ENCODE measurements at places on chromosomes 1 and 21. TPM values are rescaled to one million over a fixed set of nuclear protein-coding genes. Genes with fewer than 3 reads are reported as not detected.

- DNase-seq = no peak
- peaks cover 6% of the 10 kb centered on the region for H3K4me1 ChIP-seq
- no peak overlapping the region for H3K27ac ChIP-seq
- no peaks in the 10 kb centered on the region for H3K36me3 ChIP-seq
Measured at GRCh38 chr1:2598329-2598931, 11.9 kb downstream of the PRXL2B start.

- H3K4me1 ChIP-seq = no peaks in the 10 kb centered on the region
- no peak for DNase-seq
- no peak overlapping the region for H3K27ac ChIP-seq
- H3K27me3 ChIP-seq = peaks cover 6% of the 10 kb centered on the region
Measured at GRCh38 chr21:34262469-34262845, 101.3 kb upstream of the KCNE2 start.

Gene TNFRSF8
- 77.3 TPM for total RNA-seq

DNA sequence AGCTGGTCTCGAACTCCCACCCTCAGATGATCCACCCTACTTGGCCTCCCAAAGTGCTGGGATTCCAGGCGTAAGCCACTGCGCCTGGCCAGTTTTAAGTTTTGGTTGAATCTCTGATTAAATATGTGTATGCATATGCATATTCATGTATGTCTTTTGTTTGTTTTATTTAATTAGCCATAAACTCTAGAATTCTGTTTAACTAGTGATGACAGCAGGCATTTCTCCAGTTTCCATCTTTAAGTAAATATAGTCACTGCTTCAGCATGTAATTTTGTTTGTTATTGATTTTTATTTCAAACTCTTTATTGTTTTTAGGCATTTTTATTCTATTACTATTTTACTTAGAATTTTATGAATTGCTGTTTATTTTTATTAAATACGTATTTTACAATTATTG lies 58.0 kb downstream of the NUF2 start:
- H3K36me3 ChIP-seq = no peaks in the 10 kb centered on the region
- H3K27ac ChIP-seq = no peak overlapping the region
- peaks cover 30% of the 10 kb centered on the region for H3K27me3 ChIP-seq
- no peak for DNase-seq

DNA sequence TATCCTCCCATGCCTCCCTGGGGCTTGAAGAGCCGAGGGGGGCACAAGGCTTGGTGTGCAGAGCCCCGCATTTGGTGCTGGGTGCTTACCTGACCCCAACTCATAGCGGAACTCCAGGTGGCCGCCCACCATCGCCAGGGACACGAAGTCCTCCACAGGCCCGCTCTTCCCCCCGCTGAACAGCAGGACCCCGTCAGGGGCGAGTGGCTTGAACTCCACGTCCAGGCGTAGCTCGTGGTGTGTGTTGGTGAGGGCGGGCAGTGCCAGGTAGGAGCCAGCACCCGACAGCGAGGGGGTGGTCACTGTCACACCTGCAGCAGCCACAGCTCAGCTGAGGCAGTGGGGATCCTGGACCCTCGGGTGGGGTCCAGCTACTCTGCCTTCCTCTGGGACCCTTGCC lies 17.2 kb downstream of the LDLRAD2 start:
- H3K4me3 ChIP-seq = no peak overlapping the region
- no peaks in the 10 kb centered on the region for H3K27me3 ChIP-seq
- no peak overlapping the region for H3K27ac ChIP-seq
- no peaks in the 10 kb centered on the region for H3K36me3 ChIP-seq
- DNase-seq = no peak

GRCh38 chr1:155392898-155393411 lies 72.3 kb downstream of the RUSC1 start:
- no peaks in the 10 kb centered on the region for H3K4me1 ChIP-seq
- H3K27me3 ChIP-seq = no peaks in the 10 kb centered on the region
- peaks cover 9% of the 10 kb centered on the region for H3K36me3 ChIP-seq

- no peak overlapping the region for H3K4me3 ChIP-seq
- H3K36me3 ChIP-seq = no peaks in the 10 kb centered on the region
- no peak for DNase-seq
- H3K27ac ChIP-seq = no peak overlapping the region
- H3K27me3 ChIP-seq = no peaks in the 10 kb centered on the region
- H3K4me1 ChIP-seq = no peaks in the 10 kb centered on the region
Measured at GRCh38 chr1:77847621-77848080, 40.8 kb upstream of the NEXN start.

- no peaks in the 10 kb centered on the region for H3K4me1 ChIP-seq
- H3K27ac ChIP-seq = no peak overlapping the region
- DNase-seq = no peak
Measured at GRCh38 chr1:203408486-203409481, 57.9 kb upstream of the FMOD start.
